ENCODE measurements at places on chromosomes 7 and 10.

GRCh38 chr7:122675011-122675410, 23.9 kb downstream of the RNF133 start:
- no peak for DNase-seq

- DNase-seq: no peak
Measured at GRCh38 chr7:34332006-34332405, 326.0 kb upstream of the NPSR1 start.

GRCh38 chr10:111129363-111129762, 52.5 kb downstream of the ADRA2A start:
- DNase-seq: no peak

DNA sequence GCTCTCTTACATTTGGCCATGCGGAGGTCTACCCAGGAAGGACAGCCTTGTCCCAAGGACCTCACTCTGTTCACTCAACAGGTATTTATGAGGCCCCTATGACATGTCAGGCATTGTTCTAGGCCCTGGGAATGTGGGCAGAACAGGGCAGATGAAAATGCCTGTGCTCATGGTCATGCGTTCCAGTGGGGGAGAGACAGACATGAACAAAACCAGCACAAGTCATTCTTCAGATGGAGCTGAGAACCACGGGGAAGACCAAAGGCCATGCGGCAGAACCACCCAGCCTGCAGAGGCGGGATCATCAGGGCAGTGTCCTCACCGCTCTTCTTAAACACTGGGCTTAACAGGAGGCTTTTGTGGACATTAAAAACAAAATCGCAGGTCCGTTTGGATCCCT, 636.1 kb downstream of the SDK1 start:
- DNase-seq: no peak

DNA sequence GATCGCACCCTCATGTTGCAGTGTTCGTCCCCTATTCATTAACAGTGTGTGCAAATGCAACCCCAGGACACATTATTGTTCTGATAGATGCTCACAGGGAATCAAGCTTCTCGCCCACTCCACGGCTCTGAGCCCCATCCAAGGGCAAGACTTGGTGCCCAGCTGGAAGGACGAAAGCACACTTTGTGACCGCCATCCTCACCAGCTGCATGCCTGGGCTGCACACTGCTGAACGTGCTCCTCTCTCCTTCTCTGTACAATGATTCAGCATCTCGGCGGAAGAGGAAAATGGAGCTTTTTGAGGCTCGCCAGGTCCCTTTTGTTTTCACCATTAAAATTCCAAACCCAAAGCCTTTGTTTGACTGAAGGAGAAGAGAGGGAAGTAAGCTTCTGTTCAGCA, 41.9 kb downstream of the MKI67 start:
- no peak for DNase-seq

GRCh38 chr10:35460852-35461460, 124.6 kb downstream of the CCNY start:
- DNase-seq: no peak

DNA sequence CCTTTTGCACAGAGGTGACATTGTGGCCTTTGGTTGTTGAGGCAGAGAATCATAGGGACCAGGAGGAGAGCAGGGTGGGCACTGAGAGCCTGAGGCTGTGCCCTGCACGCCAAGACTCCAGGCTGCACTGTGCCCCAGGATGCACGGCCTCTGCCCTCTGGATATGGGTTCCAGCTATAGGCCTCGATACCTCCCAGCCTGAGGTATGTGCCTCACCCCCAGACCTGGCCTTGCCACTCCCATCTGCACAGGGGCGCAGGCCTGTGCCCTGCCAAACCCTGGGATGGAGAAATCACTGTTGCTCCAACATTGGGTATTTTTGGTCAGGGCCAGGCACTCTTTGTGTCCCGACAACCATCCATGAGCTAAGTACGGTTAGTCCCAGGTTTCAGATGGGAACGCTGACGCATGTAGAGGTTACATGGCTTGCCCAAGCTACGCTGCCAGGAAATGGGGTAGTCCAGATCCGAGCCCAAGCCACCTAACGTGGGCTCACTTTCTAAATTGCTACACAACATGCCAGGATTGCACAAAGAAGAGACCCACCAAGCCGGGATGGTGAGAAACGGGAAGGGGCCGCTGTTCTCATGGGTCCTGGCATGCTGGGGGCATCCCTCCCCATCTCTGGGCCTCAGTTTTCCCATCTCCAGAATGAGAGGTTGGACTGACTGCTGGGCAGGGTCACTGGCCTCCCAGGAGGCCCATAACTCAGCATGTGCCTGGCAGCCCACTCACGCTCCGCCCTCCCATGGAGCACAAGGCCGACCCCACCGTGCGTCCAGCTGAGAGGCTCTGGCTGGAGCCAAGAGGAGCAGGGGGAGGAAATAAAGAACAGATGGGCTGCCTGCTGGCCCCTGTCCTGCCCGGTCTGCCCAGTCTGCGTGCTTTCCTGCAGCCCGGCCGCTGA, 44.2 kb downstream of the ZCCHC24 start:
- no peak for DNase-seq
